PC-9 (cell line): ENCODE measurements at places on chromosomes 2 and 18. TPM values are rescaled to one million over a fixed set of nuclear protein-coding genes. Genes with fewer than 3 reads are reported as not detected.

The IL1RL2 gene
- total RNA-seq = 1.2 and 1.9 TPM in 2 replicates

- no peak for DNase-seq
- no peaks in the 10 kb centered on the region for H3K4me1 ChIP-seq
- no peaks in the 10 kb centered on the region for H3K36me3 ChIP-seq
- H3K27me3 ChIP-seq = no peaks in the 10 kb centered on the region
- no peak overlapping the region for H3K27ac ChIP-seq
- H3K4me3 ChIP-seq = no peak overlapping the region
Observed at GRCh38 chr2:3487432-3487831, 31.9 kb downstream of the ADI1 start.

DNA sequence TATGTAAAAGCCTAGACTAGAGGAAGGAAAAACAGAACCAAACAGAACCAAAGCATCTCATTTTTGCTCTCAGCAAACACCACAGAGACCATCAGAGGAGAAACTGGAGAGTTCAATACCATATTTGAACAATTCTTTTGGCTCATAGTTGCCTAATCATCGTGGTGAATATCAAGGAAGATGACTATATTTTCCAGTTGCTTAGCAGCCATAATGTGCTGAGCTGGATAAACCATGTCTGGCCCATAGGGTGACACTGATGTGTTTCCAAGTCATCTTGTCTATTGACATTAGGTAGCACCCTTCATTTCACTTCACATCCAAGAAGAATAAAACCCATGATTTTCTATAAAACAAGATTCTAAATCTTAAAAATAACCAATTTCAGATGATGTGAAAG is 5.9 kb upstream of the XRCC5 start:
- H3K27ac ChIP-seq = no peak overlapping the region
- H3K4me1 ChIP-seq = peaks cover 1% of the 10 kb centered on the region
- no peak for DNase-seq
- H3K27me3 ChIP-seq = no peaks in the 10 kb centered on the region
- no peaks in the 10 kb centered on the region for H3K36me3 ChIP-seq

- peaks cover 15% of the 10 kb centered on the region for H3K4me1 ChIP-seq
- H3K4me3 ChIP-seq = peak within 1 kb of the TSS; percentile 98
- H3K27ac ChIP-seq = no peak within 1 kb of the TSS
- H3K36me3 ChIP-seq = no peaks in the 10 kb centered on the region
Observed at GRCh38 chr2:69013142-69013839, at the start of gene ANTXR1. Gene ANTXR1 (plus strand): TSS chr2:69013179. CDS start chr2:69013500, 321 bp downstream.
